ENCODE measurements at places on chromosomes 4 and X. TPM values are rescaled to one million over a fixed set of nuclear protein-coding genes. Genes with fewer than 3 reads are reported as not detected.

Gene CLTRN
- 0.32 TPM for total RNA-seq

Gene TNMD
- total RNA-seq = not detected

Gene XAGE1A
- not detected for total RNA-seq

Gene GSX2
- 0.43 TPM for total RNA-seq

Gene HPSE
- total RNA-seq = 2.6 TPM

Gene TLR10
- total RNA-seq = not detected

Gene ZMAT1
- 1.4 TPM for total RNA-seq

Gene SPIN2A
- total RNA-seq = 0.52 TPM

Gene ADGRL3
- total RNA-seq = not detected

Gene PNMA6F
- total RNA-seq = not detected

Gene PCDH10
- 1.3 TPM for total RNA-seq

Gene TEX13D
- not detected for total RNA-seq

Gene MTM1
- 12.8 TPM for total RNA-seq

Gene UVSSA
- 9.0 TPM for total RNA-seq

Gene POLN
- total RNA-seq = 3.1 TPM

Gene BCOR
- 20.1 TPM for total RNA-seq

Gene FAM193A
- 18.2 TPM for total RNA-seq

Gene PABPC4L
- total RNA-seq = 0.86 TPM

Gene SRP72
- total RNA-seq = 106 TPM

Gene POF1B
- total RNA-seq = not detected

Gene ALB
- not detected for total RNA-seq

Gene OCRL
- 22.3 TPM for total RNA-seq
